Activated T-cell treated with anti-CD3 and anti-CD28 coated beads for 4 hours (primary cell): ENCODE measurements at places on chromosomes 11 and 22.

- no peak for DNase-seq
These were observed 3.7 kb downstream of the TPBGL start for GRCh38 chr11:75244052-75244814.

DNA sequence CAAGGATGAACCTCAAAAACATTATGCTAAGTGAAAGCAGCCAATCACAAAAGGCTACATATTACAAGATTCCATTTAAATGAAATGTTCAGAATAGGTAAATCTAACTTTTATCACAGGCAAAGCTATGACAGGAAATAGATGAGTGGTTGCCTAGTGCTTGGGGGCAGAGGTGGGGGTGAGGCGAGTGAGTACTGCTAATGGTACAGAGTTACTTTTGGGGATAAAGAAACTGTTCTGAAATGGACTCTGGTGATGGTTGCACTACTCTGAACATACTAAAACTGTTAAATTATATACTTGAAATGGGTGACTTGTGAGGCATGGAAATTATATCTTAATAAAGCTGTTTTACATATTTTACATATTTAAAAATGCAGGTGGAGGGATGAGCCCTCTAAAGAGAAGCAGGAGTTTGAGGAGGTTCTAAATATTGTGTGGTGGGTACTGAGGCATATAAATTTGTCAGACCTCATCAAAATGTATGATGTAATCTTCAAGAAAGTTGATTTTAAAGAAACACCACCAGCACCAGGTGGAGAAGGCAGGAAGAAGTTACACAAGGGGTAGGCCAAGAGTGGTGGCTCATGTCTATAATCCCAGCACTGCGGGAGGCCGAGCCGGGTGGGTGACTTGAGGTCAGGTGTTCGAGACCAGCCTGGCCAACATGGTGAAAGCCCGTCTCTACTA lies 3.6 kb downstream of the SLC43A1 start:
- no peak for DNase-seq

GRCh38 chr11:131897956-131898355 lies 527.5 kb downstream of the NTM start:
- DNase-seq: no peak

DNA sequence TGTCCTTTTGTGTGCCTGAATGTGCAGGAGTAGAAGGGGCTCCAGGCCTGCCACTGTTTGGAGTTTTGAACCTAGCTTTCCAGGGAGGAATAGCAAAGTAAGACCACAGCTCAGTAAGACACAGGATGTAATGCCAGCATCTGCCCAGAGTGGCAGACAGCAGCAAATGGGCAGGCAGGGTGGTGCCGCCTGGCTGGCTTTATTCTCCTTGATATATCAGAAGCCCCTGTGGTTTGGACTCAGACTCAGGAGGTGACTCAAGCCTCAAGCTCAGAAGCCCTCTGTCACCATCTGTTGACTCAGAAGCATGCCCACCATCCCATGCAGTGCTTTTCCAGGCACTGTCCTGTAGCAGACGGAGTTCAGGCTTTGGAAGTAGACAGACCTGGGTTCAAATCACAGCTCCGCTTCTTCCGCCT lies 72.7 kb upstream of the TTC12 start:
- no peak for DNase-seq

DNA sequence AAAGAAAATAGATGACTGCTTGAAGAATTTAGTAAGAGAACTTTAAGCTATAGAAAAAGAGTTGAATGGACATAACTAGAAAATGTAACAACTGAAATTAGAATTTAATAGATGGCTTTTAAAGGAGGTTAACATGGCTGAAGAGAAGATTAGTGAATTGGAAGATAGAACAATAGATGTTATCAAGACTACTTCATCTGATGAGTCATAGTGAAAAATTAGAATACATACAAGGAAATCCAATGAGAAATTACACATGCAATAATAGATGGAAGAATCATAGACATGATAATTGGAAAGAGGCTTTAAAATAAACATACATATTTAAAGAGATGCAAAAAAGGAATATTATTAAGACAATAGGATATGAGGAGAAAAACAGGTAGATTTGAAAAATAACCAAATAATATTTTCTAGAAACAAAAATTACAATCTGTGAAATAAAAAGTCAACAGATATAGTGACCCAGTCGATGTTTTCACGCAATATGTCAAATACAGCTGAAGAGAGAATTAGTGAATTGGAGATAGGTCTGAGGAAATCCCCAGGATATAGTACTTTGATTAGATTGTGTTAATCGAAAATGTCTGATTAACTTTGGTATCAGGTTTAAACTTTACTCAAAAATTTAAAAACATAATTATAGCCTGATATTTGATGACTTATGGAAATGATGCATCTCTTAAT lies 28.2 kb downstream of the CAT start:
- DNase-seq: no peak

DNA sequence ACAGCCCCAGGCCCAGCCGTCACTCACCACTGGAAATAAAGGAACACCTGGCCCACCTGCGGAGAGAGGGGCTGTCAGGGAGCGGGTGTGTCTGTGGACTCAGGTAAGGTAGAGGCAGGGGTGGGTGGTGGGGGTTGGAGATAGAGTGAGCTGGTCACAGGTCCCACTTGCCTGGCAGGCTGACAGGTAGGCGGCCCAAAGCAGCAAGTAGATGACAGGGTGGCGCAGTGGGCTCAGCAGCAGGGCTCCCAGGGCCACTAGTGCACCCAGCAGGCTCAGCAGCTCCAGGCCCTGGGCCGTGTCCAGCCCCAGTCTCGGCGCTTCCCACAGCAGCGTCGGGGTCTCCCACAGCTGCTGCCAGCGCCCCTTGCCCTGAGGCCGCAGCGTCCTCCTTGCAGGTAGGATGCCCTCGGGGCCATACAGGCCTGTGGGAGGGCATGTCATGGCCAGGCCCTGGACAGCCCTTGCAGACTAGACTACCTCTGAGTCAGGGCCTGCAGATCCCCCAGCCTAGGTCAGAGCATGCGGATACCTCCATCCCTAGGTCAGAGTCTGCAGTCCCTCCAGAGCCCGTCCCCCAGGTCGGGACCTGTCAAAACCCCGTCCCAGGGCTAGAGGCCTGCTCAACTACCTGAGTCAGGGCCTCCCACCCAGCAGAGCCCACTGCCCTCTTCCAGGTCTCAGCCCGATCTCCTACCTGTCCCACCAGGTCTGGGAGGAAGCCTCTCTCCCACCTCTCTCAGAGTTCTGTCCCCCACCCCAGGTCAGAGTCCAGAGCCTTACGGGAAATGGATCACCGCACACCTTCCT lies 686 bp downstream of the LMF2 start:
- DNase-seq: no peak

GRCh38 chr22:21632931-21633330 lies 371 bp downstream of the CCDC116 start:
- DNase-seq: no peak

DNA sequence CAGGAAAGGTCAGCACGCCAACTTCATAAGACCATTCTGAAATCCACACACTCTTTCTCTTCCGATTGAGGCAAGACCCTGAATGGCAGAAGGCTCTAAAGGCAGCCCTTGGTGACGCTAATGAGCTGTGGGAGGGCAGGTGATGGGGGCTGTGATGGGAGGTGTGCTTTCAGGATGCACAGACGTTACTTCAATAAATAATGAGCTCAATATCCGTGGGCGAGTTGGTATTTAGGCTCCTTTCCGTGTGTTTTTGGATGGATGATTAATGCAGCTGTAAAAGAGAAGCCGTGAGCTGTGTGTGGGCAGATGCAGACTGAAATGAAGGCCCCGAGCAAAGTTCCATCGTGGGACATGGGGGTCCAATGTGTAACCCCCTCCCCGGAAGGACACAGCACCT lies 130.6 kb upstream of the CSNK2A3 start:
- DNase-seq: no peak

GRCh38 chr11:114075891-114076441 lies 16.5 kb downstream of the ZBTB16 start:
- no peak for DNase-seq

- peak; percentile 45 for DNase-seq
These were observed 6.5 kb upstream of the SPON1 start for GRCh38 chr11:13955971-13956421.

DNA sequence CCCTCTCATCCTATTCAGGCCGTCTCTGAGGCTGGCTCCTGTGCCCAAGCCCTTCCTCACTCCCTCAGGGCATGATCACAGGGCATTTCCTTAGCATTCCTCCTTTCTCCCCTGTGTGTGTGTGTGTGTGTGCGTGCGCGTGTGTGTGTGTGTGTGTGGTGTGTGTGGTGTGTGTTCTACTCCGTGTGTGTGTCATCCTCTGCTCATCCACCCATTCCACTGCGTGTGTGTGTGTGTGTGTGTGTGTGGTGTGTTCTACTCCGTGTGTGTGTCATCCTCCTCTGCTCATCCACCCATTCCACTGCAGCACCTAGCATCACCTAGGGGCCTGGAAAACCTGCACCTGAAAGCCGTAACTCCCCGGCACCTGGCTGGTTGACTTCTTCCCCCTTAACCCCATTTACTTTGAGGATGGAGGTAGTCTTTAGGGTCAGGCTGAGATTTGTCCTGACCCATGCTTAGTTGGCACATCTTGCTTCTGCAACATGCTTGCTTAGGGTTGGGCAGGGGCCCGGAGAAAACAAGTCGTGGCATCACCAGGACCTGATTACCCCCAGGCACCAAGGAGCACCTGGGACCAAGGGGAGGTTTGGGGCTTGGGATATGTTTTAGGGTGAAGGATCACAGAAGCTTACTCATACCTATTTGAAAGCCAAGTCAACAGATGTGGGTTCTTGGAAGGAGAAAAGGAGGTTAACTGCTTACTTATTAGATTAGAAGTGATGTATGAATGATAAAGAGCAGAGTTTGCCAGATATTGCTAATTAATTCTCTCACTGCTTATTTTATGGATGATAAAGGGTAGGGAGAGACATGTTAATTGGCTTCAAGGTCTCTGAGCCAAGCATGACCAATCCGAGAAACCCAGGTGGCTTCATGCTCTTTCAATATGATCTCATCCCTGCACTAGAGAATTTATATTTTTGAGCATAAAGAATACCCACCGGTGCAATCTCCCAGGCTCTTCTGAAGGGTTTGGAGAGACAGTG lies 18.9 kb downstream of the TIMP3 start:
- no peak for DNase-seq

DNA sequence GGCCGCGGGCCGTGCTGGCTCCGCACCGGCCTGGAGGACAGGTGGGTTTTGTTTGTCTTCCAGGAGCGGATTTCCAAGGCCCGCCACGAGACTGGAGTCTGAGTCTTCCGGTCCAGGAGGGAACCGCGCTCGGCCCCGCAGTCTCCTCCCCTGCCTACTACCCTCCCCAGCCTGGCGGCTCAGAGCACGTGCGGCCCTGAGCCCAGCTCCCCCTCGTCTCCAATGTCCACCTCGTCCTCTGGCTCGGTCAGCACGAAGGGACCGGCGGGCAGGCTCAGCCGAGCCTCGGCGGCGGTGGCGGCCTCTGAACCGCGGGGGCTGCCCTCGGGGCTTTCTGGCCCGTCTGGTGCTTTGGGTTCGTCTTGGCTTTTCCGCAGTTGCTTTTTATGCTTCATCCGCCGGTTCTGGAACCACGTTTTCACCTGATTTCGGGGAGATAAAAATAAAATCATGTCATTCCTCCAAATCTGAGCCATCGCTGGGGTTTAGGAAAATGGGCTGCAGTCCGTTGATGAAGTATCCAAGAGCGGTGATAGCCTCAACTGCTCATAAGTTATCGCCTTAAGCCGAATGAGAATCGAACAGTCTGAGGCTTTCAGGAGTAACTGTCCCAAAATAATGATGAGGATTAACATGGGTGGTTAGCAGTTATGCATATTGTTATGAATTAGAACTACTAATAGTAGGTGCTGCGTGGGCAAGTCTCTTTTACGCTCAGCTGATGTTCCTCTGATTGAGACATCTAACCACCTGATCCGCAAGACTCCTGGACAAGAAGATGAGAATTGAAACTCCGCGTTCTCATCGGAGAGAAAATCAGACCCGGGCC lies 4.0 kb downstream of the BSX start:
- DNase-seq: no peak

- DNase-seq: no peak
These were observed 229.3 kb downstream of the CASP12 start for GRCh38 chr11:104668797-104669463.

- DNase-seq: no peak
These were observed 61.9 kb upstream of the CSNK2A3 start for GRCh38 chr11:11414996-11415395.

GRCh38 chr11:100574894-100575769 lies 112.0 kb upstream of the ARHGAP42 start:
- DNase-seq: no peak

- no peak for DNase-seq
These were observed 7.0 kb downstream of the CCND1 start for GRCh38 chr11:69647761-69648497.

DNA sequence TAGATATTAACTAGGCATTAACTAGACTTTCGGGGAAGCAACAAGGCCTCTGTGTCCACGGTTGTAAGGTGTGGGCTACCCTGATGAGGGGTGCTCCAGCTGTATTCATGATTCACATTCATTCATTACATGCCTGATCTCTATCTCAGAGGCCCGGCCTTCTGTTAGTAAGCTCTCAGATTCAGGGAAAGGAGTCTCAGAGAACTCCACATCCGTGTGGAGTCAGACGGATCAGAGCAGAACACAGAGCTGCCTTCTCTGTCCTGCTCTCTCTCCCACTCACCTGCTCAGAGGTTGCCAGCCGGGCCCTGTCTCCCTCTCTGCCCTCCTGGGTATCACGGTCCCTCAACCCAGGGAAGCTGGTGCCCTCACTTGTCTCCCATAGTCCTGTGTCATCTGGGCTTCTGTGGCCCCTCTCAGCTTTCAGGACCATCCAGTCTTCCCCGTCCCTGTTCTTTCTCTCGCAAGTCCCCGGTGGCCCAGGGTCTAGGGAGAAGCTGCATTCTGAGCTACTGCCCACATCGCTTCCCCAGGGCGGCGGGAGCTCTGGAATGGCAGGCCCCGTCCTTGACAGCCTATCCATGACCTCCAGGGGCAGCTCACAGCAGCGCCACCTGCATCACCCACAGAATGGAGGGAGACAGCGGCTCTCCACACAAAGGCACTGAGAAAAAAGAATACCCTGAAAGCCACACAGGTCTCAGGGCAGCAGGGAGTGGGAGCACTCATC lies 4.3 kb downstream of the TP53AIP1 start:
- no peak for DNase-seq

GRCh38 chr11:101620026-101620425 lies 36.2 kb upstream of the TRPC6 start:
- no peak for DNase-seq

GRCh38 chr11:1117992-1118391 lies 39.8 kb upstream of the MUC5AC start:
- no peak for DNase-seq

- no peak for DNase-seq
These were observed 163.4 kb downstream of the INSC start for GRCh38 chr11:15278128-15278527.

DNA sequence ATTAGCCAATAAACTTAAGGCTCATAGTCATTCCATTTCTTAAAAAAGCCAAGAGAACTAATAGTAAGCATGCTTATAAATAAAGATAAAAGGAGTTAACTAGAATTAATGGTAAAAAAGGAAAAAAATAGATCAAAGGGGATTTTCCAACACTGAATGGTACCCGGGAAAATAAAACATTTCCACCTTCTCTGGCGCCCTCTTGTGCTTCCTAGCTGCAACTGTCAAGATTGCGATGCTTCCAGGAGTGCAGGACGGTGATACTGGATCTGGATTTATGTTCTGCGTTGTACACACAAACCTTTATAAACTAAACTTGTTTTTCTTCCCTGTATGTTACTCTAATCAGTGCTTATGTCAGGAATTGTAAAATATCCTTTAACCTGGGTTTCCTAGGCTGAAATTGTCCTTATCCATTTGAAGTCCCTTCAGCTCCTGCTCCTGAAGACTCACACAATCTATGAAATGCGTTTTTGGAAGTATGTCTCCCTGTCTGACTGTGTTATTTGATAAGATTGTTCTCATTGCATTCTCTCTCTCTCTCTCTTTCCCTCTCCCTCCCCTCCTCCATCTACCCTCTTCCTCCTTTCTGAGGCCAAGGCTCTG lies 9.6 kb upstream of the HTATIP2 start:
- DNase-seq: no peak

- DNase-seq: no peak
These were observed 105.5 kb downstream of the MICAL3 start for GRCh38 chr22:17918840-17919239.
